ENCODE measurements at places on chromosomes 7 and 10. TPM values are rescaled to one million over a fixed set of nuclear protein-coding genes. Genes with fewer than 3 reads are reported as not detected.

The GIMAP1 gene
- 5.5 TPM for total RNA-seq

The IDI2 gene
- 0.28 TPM for total RNA-seq

DNA sequence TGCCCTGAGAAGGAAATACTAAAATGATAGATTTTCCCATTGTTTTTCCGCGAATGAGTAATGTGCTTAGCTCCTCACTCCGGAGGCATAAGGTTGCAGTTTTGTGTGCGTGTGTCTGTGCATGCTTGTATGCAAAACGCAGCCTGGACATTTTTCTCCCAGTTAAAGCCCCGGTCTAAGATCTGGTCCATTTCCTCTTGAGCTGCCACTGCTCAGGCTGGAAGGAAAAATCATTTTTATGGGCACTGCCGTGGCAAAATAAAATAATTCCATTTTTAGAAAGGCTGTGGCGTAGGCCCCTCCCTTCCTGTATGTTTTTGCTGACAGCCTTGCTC, 260.6 kb downstream of the WDR37 start:
- DNase-seq: no peak

DNA sequence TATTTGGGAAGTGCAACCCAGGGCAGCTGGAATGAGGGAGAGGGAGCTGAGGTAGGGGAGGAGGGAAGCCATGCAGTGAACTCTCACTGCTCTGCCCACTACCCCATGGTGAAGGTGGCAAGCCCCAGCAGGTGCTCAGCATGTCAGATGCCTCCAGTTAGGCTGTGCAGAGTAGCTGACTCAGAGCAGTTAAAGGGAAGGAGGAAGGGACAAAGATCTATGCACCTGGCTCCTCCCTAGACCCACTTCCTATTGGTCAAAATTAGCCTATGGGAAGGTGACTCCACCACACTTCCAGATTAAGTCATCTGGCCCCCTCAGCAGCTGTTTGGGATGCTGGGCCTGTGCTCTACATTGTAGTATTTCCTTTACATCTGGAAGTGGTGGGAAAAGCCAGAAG, 125.7 kb upstream of the MTPN start:
- DNase-seq: no peak

- no peak for DNase-seq
Measured at GRCh38 chr7:69840248-69840647, 242.0 kb downstream of the AUTS2 start.

DNA sequence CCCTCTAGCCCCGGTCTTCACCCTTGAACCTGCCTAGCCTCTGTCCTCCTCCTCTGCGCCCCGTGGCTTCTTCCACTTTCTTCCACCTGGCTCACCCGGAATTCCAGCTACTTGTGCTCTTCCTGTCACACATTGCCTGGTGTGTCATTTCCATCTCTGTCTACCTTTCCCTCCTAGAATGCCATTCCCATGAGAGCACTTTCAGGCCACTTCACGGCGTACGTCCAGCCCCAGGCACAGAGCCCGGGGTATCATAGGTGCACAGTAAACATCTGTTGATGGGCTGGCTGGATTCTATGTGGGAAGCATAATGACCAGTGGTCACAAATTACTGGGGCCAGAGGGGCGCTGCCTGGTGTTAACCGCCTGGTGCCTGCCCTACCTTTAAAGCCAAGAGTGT, 161.3 kb downstream of the CUX1 start:
- no peak for DNase-seq
